Natural killer cell (primary cell): ENCODE measurements at places on chromosomes 1 and 21.

DNA sequence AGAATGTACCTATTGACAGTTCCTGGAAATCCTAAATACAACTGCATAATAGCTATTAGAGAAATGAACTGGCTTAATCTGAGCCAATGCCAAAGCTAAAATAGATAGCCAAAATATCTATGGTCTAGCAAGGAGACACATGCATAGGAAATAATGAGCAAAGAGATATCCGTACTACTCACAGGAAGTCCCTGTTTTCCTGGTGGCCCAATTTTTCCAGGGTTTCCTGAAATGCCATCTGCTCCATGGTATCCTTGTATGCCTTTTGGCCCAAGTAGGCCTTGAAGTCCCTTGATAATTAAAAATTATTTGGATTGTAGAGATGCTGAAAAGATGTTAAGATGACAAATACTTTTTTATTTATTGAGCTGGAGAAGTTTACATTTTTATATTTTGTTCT is 108.4 kb upstream of the ZNHIT6 start:
- no peak overlapping the region for H3K4me3 ChIP-seq
- H3K36me3 ChIP-seq, result no peaks in the 10 kb centered on the region
- H3K27me3 ChIP-seq, result no peaks in the 10 kb centered on the region
- no peaks in the 10 kb centered on the region for H3K4me1 ChIP-seq
- DNase-seq, result no peak

- no peaks in the 10 kb centered on the region for H3K4me1 ChIP-seq
- H3K4me3 ChIP-seq, result no peak overlapping the region
- no peaks in the 10 kb centered on the region for H3K27me3 ChIP-seq
- H3K36me3 ChIP-seq, result no peaks in the 10 kb centered on the region
These were observed 115.6 kb downstream of the TNFSF18 start for GRCh38 chr1:172935062-172935592.

GRCh38 chr1:235503403-235504121 is 690 bp downstream of the B3GALNT2 start:
- H3K27ac ChIP-seq, result peak overlapping the region; percentile 96
- H3K4me3 ChIP-seq, result peak overlapping the region; percentile 98
- peak; percentile 34 for DNase-seq
- peaks cover 11% of the 10 kb centered on the region for H3K4me1 ChIP-seq
- H3K27me3 ChIP-seq, result no peaks in the 10 kb centered on the region
- H3K36me3 ChIP-seq, result no peaks in the 10 kb centered on the region

DNA sequence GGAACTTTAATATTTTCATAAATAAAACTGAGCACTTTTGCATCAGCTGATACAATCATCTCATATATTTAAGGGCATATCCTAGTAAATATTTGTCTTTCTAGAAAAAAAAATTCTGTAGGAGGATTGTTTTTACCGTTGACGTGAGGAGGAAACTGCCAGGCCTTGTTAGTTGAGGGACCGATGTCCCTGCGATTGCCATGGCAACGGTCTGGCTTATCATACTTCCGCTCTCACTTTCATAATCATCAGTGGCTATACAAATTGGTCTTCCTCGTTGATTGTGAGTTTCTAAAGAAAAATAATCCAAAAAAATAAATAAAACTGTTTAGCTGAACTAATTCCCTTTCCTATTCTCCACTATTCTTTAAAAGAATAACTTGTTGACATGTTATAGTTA is 69.3 kb upstream of the ANGPTL3 start:
- H3K36me3 ChIP-seq, result no peaks in the 10 kb centered on the region
- H3K4me1 ChIP-seq, result no peaks in the 10 kb centered on the region
- H3K27ac ChIP-seq, result no peak overlapping the region
- H3K27me3 ChIP-seq, result no peaks in the 10 kb centered on the region

DNA sequence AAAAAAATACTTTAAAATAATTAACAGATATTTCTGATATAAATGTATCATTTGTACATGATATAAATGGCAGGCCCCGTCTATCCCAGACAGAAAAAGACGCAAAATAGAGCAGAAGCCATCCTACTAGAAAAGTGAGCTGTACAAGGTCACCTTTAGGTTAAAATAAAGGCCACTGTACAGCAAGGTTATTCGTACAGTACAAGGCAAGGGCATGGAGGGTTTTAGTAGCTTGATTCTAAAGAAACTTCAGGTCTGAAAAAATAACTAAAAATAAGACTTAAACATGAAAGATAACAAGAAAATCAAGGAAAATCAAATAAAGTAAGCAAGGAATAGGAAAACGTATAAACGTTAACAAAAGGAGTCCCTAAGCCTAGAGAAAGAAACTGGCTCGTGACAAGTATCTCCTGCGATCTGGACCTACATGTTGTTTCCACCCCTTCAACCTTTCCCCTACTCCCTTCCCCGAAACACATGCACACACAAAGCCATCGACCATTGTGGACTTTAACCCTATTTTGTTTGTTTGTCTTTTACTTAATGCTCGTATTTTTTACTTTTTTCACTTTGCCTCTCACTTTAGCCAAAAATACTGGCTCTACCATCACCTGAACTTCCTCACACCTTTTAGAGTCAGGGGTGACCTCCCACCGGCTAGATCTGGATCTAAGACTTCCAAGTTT is 26.5 kb upstream of the SLC30A10 start:
- no peaks in the 10 kb centered on the region for H3K4me1 ChIP-seq
- H3K36me3 ChIP-seq, result no peaks in the 10 kb centered on the region
- H3K27ac ChIP-seq, result no peak overlapping the region
- H3K4me3 ChIP-seq, result no peak overlapping the region
- no peaks in the 10 kb centered on the region for H3K27me3 ChIP-seq
